ENCODE measurements at places on chromosomes 16 and 17.

DNA sequence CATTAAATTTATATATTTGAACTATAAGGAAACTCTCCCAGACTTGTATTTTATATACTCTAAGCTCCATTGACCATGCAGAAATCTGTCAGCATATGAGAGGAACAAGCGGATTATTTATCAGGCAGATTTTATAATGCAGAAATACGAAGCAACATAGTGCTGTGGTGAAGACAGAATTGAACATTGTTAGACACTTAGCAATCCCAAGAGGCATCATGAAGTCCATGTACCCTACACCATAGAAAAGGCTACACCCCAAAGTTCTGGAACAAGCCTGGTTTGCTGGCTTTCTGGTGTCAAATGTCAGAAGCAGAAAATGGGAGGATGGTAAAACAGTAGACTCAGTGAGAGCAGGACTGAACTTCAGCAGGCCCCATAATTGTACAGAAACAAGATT lies 241.1 kb downstream of the PRKCA start:
- DNase-seq = no peak

DNA sequence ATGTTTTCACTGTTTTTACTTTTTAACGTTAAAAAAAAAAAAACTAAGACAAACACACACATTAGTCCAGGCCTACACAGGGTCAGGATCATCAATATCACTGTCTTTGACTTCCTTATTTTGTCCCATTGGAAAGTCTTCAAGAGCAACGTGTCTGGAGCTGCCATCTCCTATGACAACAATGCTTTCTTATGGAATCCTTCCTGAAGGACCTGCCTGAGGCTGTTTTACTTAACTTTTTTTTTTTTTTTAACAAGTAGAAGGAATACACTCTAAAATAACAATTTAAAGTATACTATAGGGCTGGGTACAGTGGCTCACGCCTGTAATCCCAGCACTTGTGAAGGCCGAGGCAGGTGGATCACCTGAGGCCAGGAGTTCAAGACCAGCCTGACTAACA lies 71.8 kb upstream of the BCAR1 start:
- DNase-seq = no peak

GRCh38 chr16:85380905-85381737 lies 232.0 kb upstream of the GSE1 start:
- DNase-seq = no peak

GRCh38 chr17:13513039-13513405 lies 88.7 kb downstream of the HS3ST3A1 start:
- no peak for DNase-seq

GRCh38 chr16:66539623-66540469 lies 10.1 kb downstream of the TK2 start:
- DNase-seq = no peak

- DNase-seq = no peak
These were observed 312.5 kb downstream of the MAF start for GRCh38 chr16:79288066-79288465.

DNA sequence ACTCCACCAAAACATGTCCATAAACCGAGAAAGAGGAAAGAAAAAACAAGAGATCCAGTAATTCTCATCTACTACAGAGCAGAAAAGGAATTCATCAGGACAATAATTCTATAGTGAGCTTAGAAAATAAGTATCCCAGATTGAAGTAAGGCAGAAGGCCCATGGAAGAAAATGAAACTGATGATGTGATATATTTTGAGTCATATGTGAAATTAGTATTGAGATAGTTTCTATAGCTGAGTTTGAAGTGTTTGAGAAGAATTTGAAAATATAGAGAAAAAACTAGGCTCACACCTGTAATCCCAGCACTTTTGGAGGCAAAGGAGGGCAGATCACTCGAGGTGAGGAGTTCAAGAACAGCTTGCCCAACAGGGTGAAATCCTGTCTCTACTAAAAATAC lies 19.7 kb downstream of the LUC7L3 start:
- DNase-seq = no peak

- DNase-seq = no peak
These were observed 46.7 kb downstream of the C16orf82 start for GRCh38 chr16:27113341-27113841.

- DNase-seq = peak; percentile 50
These were observed 31.7 kb upstream of the TAOK1 start for GRCh38 chr17:29358416-29358815.

GRCh38 chr17:79796444-79796762 lies 474 bp downstream of the CBX8 start:
- peak; percentile 77 for DNase-seq

- peak; percentile 82 for DNase-seq
These were observed 100.8 kb upstream of the CORO6 start for GRCh38 chr17:29723278-29724047.

- no peak for DNase-seq
These were observed 5.6 kb downstream of the STAT5B start for GRCh38 chr17:42270596-42270995.

DNA sequence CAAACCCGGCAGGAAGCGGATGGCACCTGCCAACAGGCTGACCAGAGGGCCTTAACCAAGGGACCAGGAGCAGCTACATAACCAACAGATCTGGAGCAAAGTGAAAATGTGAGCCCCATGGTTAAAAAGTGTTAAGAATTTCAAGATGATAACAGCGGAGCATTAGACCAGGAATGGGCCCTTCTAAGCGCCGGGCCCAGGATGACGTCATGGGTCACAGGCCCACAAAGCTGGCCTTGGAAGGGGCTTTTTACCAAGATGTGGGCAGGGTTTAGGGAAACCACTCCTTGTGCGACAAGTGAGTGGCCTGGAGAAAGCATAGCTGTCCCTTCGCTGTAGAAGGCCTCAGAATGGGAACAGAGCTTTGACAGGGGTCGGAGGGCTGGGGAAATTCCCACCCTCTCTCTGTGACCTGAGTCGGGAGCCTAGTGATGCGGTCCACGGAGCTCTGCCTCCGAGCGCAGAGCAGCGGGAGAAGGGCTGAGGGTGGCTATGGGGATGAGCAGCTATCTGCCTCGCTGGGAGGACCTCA lies 84.4 kb upstream of the RPL38 start:
- no peak for DNase-seq

DNA sequence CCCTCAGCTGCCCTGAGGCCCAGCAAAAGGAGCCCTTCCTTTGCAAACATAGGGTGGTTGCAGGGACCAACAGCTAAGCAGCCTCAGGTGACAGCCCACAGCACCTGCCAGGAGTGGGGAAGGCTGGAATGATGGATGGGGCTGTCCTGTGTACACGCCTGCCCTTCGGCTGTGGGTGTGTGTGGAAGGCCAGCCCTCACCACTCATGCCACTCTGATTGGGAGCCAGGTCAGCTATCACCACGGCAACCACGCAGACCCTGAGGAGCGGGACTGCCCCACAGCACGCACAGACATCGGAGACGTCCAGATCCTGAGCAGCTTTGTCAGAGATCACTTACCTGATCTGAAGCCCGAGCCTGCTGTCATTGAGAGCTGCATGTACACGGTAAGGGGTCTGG lies 11.9 kb downstream of the PIPOX start:
- no peak for DNase-seq

DNA sequence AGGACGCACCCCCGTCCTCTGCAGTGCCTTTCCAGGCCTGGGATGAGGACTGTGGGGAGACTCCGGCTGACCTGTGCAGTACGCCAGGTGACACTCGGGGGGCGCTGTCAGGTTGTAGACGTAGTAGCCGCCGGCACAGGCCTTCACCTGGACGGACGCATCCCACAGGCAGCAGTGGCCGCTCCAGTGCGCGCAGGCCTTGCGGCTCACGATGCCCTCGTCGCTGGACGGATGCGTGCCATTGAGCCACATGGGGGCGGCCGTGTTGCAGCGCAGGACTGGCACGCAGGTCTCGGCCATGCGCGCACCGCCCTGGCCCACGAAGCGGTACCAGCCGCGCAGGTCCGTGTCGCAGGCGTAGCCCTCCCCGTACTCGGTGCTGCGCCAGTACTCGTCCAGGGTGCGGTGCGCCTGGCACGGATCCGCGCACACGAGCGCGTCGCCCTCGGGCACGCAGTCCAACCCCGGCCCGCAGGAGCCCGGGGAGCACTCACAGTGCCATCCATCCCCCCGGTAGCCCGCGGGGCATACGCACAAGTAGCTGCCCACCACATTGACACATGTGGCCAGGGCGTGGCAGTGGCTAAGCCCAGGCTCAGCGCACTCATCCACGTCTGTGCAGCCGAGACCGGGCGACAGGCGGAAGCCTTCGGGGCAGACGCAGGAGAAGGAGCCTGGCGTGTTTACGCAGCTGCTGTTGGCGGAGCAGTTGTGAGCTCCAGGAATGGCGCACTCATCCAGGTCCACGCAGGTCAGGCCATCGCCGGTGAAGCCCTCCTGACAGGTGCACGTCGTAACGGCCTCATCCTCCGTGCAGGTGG lies 3.9 kb downstream of the UMOD start:
- no peak for DNase-seq

GRCh38 chr17:72456075-72456474 lies 335.3 kb downstream of the SOX9 start:
- DNase-seq = no peak

DNA sequence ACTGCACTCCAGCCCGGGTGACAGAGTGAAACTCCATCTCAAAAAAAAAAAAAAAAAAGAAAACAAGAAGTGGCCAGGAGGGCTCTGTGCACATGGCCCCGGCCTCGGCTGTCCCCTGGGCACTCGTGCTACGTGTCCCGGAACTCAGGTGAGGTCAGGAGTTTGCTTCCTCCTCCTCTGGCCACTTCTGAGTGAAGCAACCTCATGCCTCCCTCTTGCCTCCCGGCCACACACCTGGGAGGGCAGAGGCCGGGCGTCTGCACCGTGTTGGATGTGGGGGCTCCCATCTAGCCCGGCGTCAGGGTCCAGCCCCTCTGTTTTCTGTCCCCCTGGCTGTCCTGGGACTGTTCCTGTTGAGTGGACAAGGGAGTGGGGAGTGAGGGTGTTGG lies 22.2 kb downstream of the ASPSCR1 start:
- no peak for DNase-seq

DNA sequence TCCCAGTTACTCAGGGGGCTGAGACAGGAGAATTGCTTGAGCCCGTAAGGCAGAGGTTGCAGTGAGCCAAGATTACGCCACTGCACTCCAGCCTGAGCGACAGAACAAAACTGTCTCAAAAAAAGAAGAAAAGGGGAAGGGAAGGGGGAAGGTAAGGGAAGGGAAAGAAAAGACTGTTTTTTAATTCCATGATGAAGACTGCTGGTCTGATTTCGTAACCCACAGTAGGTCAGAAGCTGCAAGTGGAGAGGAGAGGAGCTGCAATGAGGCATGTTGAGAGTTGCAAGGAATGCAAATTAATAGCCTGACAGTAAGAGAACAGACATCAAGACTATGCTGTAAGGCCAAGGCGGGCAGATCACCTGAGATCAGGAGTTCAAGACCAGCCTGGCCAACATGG lies 33.3 kb downstream of the HELZ start:
- no peak for DNase-seq

DNA sequence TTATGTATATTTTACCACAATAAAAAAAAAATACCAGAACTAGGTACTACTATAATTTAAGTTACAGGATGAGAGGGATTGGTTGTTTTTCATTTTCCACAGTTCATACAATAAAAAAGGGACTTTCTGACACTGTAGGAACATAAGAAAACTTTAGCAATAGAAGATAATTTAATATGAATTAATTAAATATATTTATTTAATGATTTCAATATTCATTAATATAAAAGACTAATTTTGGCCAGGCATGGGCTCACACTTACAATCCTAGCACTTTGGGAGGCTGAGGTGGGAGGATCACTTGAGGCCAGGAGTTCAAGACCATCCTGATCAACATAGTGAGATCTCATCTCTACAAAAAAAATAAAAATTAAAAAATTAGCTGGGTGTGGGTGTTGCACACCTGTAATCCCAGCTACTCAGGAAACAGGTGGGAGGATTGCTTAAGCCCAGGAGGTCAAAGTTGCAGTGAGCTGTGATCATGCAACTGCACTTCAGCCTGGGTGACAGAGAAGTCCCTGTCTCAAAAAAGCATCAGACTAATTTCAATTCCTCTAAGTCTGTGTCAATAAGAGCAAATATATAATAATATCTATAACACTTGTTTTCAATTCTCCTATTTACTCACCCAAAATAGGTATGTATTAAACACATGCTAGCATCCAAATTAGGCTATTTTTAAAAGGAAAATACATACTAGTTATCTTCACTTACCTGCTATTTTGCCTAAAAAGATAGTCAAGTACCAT lies 79.6 kb downstream of the BRIP1 start:
- no peak for DNase-seq

DNA sequence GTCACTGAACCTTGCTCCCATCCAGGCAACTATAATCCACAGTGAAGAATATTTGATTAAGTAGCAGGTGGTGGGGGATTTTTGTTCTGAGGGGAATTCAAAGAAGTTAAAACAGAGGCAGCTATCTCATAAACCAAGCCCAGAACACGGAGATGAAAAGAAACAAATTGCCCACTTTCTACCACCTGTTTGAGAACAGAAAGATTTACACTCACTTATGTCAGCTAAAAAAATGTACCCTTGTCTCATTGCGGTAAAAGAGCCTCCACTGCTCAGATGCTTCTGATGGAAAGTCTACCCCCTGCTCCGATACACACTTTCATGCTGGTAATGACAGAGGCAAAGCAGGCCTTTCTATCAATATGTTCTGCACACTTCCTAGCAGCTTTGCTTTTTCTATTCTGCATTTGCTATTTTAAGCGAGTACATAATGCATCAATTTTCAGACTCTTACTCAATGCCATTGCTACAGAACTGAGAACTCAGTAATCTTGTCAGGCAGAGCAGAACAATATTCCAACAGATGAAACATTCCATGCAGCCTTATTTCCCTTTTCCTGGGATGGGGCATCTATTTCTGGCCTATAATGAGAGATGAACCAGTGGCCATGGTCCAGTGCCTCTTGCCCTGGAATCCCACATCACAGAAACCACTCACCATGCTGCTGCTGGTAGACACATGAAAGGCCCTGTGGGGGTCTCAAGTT lies 29.0 kb downstream of the CDK5R1 start:
- no peak for DNase-seq

Measured in common myeloid progenitor, CD34-positive (primary cell).